ENCODE measurements at places on chromosomes 16 and 17.

GRCh38 chr17:72264682-72265405, 144.0 kb downstream of the SOX9 start:
- DNase-seq, result no peak

GRCh38 chr17:52673791-52674190, 515.3 kb upstream of the CA10 start:
- no peak for DNase-seq

DNA sequence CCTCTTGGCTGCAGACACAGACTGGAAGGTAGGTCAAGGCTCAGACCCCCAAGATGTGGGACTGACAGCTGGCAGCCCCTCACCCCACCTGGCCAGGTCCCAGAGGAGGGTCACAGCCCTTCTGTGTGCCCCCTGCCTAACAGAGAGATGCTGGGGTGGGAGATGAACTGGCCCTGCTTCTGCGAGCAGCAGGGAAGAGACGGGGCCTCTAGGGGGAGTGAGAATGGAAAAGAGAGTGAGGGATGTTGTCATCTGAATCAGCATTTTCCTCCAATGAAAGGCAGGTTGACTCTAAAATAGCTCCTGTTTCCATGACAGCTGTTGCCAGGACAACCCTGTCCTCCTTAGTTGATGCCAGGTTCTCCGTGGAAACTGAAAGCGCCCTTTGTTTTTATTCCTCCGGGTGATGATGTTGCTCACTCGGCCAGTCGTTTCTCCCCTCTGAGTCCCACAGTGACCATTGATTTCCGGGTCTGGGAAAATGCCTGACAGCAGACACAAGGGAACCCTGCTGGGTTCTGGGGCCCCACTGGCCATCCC, 4.9 kb upstream of the NDRG4 start:
- DNase-seq, result peak; percentile 12

DNA sequence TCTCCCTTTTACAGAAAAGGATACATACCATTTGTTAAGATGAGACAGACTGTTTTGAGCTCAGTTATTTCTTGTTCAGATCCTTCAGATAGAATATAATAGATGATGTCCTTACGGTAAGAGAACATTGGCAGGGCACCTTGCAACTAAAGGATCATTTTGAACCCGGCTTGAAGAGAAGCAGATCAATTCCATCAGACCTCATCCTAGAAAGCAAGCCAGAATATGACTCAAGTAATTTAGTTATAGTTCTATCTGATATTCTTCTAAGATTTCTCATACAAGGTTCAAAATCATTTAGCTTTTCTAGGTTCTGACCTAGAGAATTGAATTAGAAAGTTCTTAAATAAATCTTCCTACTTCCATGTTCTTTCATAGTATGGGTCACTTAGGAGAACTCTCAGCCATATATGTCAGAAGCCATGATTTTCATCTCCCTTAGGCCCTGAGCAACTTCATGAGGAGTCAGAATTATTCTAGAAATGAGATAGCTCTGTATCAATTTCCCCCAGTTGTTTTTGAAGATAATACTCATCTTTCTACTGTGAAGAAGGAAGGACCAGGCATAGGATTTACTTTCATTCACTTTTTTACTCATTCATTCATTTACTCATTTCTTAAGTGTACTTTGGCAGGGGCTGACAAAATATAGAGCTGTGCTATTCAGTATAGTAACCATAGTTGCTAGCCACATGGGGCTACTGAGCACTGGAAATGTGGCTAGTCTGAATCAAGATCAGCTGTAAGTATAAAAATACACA, 2.5 kb upstream of the CMTM1 start:
- DNase-seq, result no peak

GRCh38 chr16:68402748-68403040, 45.6 kb downstream of the SMPD3 start:
- no peak for DNase-seq

DNA sequence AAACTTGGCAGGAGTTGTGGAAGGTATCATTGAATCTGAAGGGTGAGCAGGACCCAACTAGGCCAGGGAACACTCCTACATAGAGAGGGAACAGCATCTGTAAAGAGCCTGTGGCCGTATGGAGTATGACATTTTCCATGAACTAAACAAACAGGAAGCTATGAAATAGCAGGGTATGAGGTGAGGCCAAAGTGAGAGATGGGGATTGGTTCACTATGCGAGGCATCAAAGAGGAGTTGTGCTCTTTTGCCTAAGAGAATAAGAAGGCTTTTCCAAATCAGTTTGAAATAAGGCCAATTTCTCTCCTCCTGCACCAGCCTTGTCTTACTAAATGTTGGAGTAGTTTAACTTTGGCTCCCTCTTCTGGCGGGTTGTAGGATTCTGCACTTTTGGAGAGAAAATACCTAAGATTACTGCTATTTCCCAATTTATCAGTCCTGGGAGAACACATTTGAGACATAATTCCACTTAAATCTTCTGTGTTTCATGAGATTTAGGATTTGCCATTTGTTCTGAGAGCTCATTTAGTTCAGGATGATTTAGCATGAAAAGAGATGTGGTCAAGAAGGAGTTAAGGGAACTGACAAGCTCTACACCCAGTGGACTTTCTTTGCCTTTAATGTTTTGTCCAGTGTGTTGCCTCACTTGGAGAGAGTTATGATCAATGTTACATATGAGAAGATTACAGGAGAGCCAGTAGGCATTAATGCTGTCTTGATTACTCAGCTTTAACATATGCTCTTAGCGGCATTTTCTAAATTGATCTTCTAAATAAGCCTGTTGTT, 55.4 kb downstream of the TNRC6C start:
- peak; percentile 12 for DNase-seq

DNA sequence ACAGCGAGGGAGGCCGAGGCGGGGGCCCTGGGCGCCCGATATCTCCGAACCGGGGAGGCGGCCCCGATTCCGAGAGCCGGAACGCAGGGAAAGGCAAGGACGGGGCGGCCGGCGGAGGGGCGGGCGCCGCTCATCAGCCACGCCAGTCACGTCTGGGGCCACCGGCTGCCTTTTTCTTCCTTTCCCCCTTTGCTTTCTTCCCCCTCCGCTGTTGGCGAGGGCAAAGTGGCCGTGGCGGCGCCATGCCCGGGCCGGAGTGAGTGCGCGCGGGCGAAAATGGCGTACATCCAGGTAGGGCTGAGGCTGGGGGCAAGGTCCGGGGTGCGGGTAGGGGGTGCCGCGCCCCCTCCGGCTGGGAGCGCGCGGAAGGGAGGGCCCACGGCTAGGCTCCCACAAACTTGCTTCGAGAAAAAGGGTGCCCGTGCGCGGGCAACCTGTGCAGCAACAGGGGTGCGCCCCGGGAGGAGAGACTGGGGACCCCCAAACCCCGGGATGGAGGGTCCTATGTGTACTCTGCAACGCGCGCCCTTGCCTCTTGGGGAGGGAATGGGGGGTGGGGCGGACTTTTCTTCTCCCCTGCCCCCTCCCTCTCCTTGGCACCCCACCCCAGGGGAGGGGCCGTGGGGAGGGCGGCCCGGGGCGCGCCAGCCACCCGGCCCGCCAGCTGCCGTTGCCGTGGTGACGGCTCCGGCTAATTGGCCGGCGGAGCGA, 486 bp downstream of the SYT17 start:
- DNase-seq, result no peak

- no peak for DNase-seq
Measured at GRCh38 chr16:56506941-56507340, 12.9 kb downstream of the BBS2 start.

GRCh38 chr17:41588126-41588810, 1.6 kb upstream of the KRT14 start:
- no peak for DNase-seq

- DNase-seq, result no peak
Measured at GRCh38 chr17:60792250-60792898, 114.7 kb downstream of the BCAS3 start.

- DNase-seq, result no peak
Measured at GRCh38 chr16:50185005-50185505, 31.9 kb downstream of the TENT4B start.

GRCh38 chr16:89020068-89020924, 43.3 kb upstream of the CBFA2T3 start:
- no peak for DNase-seq

GRCh38 chr16:17324451-17324850, 146.3 kb downstream of the XYLT1 start:
- DNase-seq, result no peak

DNA sequence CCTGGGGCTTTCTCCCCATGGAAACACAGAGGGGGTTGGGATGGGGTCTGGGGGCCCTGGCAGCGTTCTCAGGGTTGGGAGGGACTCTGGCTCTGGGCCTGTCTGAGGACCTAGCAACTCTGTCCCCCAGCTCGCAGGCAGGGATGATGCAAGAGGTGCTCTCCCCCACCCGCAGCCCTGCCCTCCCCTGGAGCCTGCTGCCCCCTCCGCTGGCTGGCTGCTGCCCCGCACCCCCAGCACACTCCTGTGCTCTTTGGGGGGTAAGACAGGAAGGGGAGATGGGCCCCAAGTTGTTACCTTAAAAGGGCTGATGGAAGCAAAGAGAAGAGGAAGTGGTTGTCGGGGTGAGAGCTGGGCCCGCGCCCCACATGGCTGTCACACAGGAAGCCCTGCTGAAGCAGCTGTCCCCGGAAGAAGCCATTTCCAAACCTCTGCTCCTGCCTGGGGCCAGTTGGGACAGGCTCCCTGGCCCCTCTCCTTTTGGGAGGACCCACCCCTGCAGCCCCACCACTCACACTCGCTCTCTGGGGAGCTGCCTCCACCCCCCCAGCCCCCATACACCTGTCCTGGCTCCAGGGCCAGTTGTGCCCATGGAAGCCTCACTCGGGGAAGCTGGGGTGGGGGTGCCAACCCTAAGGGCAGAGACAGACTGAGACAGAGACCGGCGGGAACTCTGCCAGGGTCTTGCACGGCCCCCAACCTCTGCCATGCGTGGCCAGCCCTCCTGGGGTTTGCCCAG, 2.5 kb downstream of the CORO1A start:
- peak; percentile 47 for DNase-seq

DNA sequence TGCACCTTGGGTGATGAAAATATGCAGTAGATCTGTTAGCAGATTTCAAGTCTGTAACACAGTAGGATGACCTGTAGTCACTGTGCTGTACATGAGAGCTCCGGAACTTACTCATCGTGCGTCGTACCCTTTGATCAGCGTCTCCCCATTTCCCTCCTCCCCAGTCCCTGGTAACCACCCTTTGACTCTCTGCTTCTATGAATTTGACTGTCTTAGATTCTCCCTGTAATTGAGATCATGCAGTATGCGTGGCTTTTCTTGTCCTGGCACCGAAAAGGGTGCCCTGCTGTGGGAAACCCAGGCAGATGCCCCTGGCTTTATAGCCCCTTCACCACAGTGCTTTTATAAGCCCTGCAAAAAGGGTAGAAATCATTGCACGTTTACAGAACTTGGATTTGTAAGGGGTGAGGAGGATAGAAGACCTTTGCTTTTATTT, 20.5 kb downstream of the CLEC16A start:
- peak; percentile 29 for DNase-seq

DNA sequence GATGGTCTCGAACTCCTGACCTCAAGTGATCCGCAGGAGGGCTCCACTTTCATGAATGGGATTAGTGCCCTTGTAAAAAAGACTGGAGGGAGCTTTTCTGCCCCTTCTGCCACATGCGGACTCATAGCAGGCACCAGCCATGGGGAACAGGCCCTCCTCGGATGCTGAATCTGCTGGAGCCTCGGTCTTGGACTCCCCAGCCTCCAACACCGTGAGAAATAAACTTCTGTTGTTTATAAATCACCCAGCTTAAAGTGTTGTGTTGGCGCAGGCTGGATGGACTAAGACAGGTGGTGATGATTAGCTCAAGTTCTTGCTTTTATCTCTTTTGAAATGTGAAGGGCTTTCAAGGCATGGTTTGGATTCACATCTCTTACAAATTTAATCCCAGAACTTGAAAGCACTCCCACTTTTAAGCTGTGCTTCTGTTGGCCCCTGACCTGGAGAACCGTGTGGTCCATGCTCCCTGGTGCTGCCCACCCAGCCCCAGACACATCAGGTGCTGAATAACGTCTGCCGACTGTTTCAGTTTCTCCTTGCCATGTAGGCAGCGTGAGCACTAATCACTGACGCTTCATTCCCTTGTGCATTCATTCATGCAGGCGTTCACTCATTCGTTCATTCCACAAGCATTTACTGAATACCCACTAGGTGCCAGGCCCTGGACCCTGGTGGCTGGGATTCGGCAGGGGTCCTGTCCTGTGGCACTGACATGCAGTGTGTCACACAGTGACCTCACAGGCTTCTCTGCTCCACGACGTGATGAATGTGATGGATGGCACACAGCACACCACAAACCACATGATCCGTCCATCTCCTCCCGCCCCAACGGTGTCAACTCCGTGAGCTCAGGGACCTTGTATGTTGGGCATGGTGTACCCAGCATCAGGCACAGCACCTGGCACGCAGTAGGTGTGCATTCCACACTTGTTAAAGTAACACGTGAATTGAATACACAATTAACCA, 8.9 kb downstream of the CIBAR2 start:
- DNase-seq, result no peak

- DNase-seq, result no peak
Measured at GRCh38 chr16:9503251-9503984, 412.0 kb downstream of the HAPSTR1 start.

DNA sequence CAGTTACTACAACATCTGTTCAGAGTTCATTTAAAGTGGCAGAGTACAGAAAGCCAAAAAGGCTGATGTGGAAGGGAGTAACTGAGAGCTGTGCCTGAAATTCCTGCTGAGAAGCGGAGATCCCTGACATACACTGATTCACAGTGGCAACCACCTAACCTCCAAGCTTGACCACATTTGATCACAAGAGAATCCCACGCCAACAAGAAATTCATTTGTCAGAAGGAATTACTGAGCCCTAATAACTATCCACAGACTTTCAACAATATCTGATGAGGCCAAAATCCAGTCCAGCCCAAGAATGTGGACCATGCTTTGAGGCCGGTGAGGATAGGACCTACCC, 168.5 kb upstream of the RPH3AL start:
- no peak for DNase-seq

DNA sequence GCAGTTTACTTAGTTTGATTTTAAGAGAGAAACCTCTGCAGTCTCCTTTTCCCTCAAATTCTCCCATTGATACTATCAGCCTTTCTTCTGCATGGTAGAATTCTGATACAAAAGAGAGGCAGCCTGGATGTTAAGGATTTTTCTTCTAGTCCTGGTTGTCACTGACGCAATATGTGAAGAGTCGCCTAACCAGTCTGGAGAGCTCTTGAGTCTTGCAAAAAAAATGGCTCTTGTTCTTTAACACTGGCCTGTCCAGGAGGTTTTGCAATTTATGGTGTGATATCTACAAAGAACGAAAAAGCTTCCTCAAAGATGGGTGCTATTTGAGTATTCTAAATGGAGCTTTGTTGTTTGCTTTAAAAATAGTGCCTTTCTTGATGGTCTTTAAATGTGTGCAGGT, 28.9 kb downstream of the COX10 start:
- DNase-seq, result no peak

DNA sequence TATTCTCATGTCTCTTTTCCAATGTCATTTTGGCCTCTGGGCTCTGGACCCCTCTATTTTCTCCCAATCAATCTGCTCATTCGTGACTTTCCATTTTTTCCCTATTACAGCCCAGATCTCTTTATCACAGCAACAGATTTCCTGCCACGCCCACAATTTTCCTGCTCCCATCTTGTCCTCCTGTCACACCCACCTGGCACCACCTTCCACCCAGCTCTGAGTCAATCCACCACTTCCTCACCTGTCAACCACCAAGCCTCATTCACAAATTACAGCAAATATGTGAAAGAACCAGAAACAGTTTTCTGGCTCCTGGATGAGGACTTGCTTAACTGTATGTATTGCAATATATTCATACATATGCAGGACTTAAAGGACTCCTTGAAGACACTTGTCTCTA, 311.3 kb downstream of the GRIN2A start:
- DNase-seq, result no peak
